Thyroid gland (tissue), 4 donors: ENCODE measurements at places on chromosomes 11 and 22. TPM values are rescaled to one million over a fixed set of nuclear protein-coding genes. Genes with fewer than 3 reads are reported as not detected.

DNA sequence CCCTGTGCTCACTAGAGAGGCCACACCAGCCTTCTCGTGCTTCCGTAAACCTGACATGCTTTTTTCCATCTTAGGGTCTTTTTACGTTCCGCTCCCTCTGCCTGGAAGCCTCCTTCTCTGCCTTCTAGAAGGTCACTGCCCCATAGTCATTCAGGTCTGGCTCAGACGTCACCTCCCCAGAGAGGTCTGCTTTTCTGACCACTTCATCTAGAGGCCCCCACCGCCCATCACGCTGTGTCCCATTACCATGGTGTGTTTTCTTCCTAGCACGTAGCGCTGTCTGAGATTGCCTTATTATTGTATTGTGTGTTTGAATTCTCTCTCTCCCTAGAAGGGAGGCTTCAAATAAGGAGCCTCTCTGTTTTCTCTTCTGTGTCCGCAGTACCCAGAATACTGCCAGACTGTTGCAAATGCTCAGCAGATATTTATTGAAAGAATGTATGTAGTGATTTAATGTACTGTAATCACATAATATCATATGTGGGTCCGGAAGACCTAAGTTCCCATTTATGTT is 10.0 kb downstream of the TAB1 start:
- DNase-seq = no peak
- H3K36me3 ChIP-seq = no peaks in the 10 kb centered on the region
- H3K27ac ChIP-seq = no peak overlapping the region
- no peaks in the 10 kb centered on the region for H3K27me3 ChIP-seq
- no peak overlapping the region for H3K4me3 ChIP-seq

- H3K4me1 ChIP-seq = no peaks in the 10 kb centered on the region
- no peaks in the 10 kb centered on the region for H3K27me3 ChIP-seq
- no peak for DNase-seq
- no peak overlapping the region for H3K4me3 ChIP-seq
These were observed 34.3 kb upstream of the CFAP300 start for GRCh38 chr11:102012946-102013345.

DNA sequence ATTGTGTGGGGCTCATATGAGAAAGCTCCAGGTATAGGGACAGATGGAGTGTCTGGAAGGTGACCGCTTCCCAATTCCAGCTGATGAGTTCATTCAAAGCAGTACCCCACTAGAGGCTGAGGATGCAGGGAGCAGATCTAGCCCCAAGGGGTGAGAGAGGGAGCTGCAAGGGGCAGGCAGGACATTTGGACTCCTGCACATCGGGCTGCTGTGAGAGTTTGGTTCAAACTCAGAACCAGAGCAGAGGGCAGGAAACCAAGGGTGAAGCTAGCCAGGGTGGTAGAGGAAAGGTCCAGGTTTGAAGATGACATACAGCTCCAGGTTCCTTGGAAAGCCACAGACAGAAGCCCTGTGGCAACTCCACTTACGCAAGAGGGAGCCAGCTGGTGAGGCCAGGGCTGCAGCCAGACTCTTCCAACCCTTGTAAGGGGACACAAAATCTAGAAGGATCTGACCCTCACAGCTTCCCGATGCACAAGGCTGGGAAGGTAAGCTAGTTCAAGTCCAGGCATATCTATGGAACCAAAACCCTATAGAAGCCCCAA is 1.9 kb downstream of the CSNK2A3 start:
- DNase-seq = no peak
- no peak overlapping the region for H3K4me3 ChIP-seq
- H3K4me1 ChIP-seq = peaks cover 12% of the 10 kb centered on the region

THAP7 gene
- total RNA-seq = 66.0 TPM

WT1 gene
- total RNA-seq = not detected

DNA sequence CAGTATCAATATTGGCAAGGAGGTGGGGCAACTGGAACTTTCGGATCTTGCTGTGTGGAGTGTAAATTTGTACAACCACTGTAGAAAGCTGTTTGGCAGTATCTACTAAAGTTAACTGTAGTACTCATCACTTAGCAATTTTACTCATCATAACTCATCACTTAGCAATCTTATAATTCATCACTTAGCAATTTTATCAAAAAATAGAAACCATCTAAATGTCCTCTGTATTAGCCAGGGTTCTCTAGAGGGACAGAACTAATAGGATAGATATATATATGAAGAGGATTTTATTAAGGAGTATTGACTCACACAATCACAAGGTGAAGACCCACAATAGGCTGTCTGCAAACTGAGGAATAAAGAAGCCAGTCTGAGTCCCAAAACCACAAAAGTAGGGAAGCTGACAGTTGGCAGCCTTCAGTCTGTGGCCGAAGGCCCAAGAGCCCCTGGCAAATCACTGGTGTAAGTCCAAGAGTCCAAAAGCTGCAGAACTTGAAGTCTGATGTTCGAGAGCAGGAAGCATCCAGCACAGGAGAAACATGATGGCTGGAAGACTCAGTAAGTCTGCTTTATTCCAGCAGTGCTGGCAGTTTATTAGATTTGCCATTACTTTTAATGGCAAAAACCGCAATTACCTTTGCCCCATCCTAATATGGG is 92.9 kb upstream of the USP47 start:
- no peak overlapping the region for H3K4me3 ChIP-seq
- no peak overlapping the region for H3K27ac ChIP-seq
- H3K27me3 ChIP-seq = no peaks in the 10 kb centered on the region
- no peaks in the 10 kb centered on the region for H3K36me3 ChIP-seq
- no peak for DNase-seq
- no peaks in the 10 kb centered on the region for H3K4me1 ChIP-seq

OR2AG1 gene
- not detected for total RNA-seq

OR4A16 gene
- not detected for total RNA-seq

- H3K36me3 ChIP-seq = no peaks in the 10 kb centered on the region
- H3K4me1 ChIP-seq = peaks cover 46% of the 10 kb centered on the region
- no peak within 1 kb of the TSS for H3K4me3 ChIP-seq
- H3K27me3 ChIP-seq = no peaks in the 10 kb centered on the region
- peak; percentile 12 for DNase-seq
These were observed at the start of gene SERPIND1 for GRCh38 chr22:20773793-20774212. SERPIND1 (plus strand) TSS chr22:20774113; CDS start chr22:20779313, 5,200 bp downstream.

DNA sequence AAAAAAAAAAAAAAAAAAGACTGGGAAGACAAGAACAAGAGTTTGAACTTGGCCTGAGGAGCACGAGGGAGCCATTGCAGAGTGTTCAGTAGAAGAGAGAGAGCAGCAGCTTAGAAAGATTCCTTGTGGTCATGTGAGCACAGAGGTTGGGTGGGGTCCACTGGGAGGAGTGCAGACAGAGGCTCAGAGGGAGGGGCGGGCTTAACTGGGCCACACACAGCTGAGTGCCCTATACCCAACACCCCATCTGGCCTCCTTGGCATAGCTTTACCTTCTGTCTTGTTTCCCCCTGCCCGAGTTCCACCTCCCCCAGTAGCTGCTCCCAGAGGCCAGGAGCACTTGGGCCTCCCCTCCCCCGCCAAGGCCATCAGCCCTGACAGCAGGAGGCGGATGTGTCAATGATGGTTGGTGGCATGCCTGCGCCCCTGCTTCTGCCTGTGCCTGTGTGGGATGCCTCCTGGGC is 12.1 kb downstream of the C11orf86 start:
- no peaks in the 10 kb centered on the region for H3K36me3 ChIP-seq
- no peak overlapping the region for H3K4me3 ChIP-seq
- H3K4me1 ChIP-seq = no peaks in the 10 kb centered on the region
- no peak overlapping the region for H3K27ac ChIP-seq
- DNase-seq = no peak
- no peaks in the 10 kb centered on the region for H3K27me3 ChIP-seq

GRCh38 chr22:28429711-28430110 is 249.9 kb downstream of the TTC28 start:
- no peak for DNase-seq
- no peaks in the 10 kb centered on the region for H3K27me3 ChIP-seq
- no peaks in the 10 kb centered on the region for H3K36me3 ChIP-seq
- peaks cover 7% of the 10 kb centered on the region for H3K4me1 ChIP-seq
- H3K4me3 ChIP-seq = no peak overlapping the region

DNA sequence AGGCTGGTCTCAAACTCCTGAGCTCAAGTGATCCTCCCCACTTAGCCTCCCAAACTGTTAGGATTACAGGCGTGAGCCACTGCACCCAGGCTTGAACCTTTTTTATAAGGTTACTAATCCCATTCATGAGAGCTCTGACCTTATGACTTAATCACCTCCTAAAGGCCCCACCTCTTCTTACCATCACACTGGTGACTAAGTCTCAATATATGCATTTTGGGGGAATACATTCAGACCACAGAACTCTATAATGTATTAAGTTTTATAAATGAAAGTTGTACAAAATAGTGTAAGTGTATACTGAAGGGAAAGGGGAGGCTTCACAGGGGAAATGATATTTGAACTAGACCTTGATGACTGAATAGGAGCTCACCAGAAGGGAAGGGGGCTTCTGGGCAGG is 28.4 kb upstream of the RBFOX2 start:
- H3K4me1 ChIP-seq = no peaks in the 10 kb centered on the region
- no peaks in the 10 kb centered on the region for H3K27me3 ChIP-seq
- no peak overlapping the region for H3K27ac ChIP-seq
- no peaks in the 10 kb centered on the region for H3K36me3 ChIP-seq

DNA sequence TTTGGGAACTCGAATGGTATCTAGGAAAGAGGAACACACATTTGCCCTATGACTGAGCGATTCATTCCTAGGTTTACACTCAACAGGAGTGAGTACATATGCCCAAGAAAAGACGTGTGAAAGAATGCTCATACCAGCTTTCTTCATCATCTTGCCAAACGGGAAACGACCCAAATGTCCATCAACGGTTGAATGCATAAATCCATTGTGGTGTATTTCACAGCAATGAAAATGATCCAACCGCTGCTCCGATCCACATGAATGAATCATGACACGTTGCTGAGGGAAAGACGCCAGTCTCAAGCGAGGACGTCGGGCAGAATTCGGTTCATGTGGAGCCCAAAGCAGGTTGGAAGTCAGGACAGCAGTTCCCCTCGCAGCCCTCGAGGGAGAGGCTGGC is 71.5 kb downstream of the CYTH4 start:
- no peaks in the 10 kb centered on the region for H3K4me1 ChIP-seq
- no peak overlapping the region for H3K4me3 ChIP-seq
- H3K36me3 ChIP-seq = no peaks in the 10 kb centered on the region
- no peaks in the 10 kb centered on the region for H3K27me3 ChIP-seq

BRSK2 gene
- 1.1 TPM for total RNA-seq

GRCh38 chr22:46594947-46595298 is 25.3 kb upstream of the GRAMD4 start:
- no peaks in the 10 kb centered on the region for H3K36me3 ChIP-seq
- peak overlapping the region; percentile 65 for H3K27ac ChIP-seq
- DNase-seq = no peak

- no peaks in the 10 kb centered on the region for H3K36me3 ChIP-seq
- H3K27ac ChIP-seq = no peak overlapping the region
These were observed 29.6 kb downstream of the EHF start for GRCh38 chr11:34650528-34650927.

GRCh38 chr22:42926104-42926503 is 69.0 kb upstream of the ARFGAP3 start:
- no peaks in the 10 kb centered on the region for H3K27me3 ChIP-seq
- H3K27ac ChIP-seq = no peak overlapping the region
- H3K36me3 ChIP-seq = no peaks in the 10 kb centered on the region
- no peak overlapping the region for H3K4me3 ChIP-seq
- DNase-seq = no peak

TYR gene
- total RNA-seq = not detected

GRCh38 chr11:109362059-109362458 is 59.9 kb upstream of the C11orf87 start:
- H3K27me3 ChIP-seq = no peaks in the 10 kb centered on the region
- H3K4me1 ChIP-seq = no peaks in the 10 kb centered on the region
- H3K4me3 ChIP-seq = no peak overlapping the region
- H3K27ac ChIP-seq = no peak overlapping the region
- no peaks in the 10 kb centered on the region for H3K36me3 ChIP-seq
- no peak for DNase-seq

DNA sequence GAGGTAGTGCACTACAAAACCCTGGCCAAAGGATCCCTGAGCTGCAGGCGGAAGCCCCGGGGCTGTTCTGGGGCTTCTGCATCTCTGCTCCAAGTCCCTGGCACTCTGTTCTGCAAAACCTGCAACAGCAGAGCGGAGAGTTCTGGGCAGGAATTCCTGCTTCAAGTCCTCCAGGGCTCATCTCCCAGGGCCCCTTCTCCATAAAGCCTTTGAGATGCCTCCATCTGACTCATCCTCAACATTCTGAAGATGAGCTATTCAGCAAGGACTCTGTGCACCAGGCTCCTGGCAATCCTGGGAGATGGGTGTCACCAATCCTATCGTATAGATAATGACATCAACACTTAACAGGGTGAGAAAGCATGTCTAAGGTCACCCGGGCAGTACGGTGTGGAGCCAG is 19.3 kb downstream of the SYN3 start:
- no peaks in the 10 kb centered on the region for H3K36me3 ChIP-seq
- no peak overlapping the region for H3K4me3 ChIP-seq
- no peaks in the 10 kb centered on the region for H3K27me3 ChIP-seq
- H3K4me1 ChIP-seq = no peaks in the 10 kb centered on the region

DNA sequence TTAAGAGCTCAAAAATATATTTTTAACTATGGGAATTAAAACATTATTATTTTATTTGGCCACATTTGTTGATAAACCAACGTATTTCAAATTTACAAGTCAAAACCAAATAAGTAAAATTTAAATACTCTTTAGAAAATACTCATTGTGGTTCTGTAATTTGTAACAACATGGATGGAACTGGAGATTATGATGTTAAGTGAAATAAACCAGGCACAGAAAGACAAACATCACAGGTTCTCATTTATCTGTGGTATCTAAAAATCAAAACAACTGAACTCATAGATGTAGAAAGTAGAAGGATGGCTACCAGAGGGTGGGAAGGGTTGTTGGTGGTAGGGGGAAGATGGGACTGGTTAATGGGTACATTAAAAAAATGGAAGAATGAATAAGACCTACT is 50.8 kb downstream of the STK33 start:
- H3K4me3 ChIP-seq = no peak overlapping the region
- H3K27ac ChIP-seq = no peak overlapping the region
- DNase-seq = no peak

GRCh38 chr22:50705219-50705691 is 32.6 kb downstream of the SHANK3 start:
- H3K27ac ChIP-seq = no peak overlapping the region
- no peaks in the 10 kb centered on the region for H3K27me3 ChIP-seq
- H3K4me1 ChIP-seq = peaks cover 7% of the 10 kb centered on the region

ACR gene
- 0.27 TPM for total RNA-seq

- H3K27me3 ChIP-seq = no peaks in the 10 kb centered on the region
- no peak for DNase-seq
- no peaks in the 10 kb centered on the region for H3K4me1 ChIP-seq
These were observed 127.4 kb downstream of the PHF21B start for GRCh38 chr22:44882226-44882905.

CHADL gene
- total RNA-seq = 7.2 TPM

- no peaks in the 10 kb centered on the region for H3K36me3 ChIP-seq
- H3K27me3 ChIP-seq = no peaks in the 10 kb centered on the region
- DNase-seq = no peak
- H3K4me1 ChIP-seq = no peaks in the 10 kb centered on the region
- no peak overlapping the region for H3K27ac ChIP-seq
- H3K4me3 ChIP-seq = no peak overlapping the region
These were observed 196.9 kb downstream of the CSNK2A3 start for GRCh38 chr11:11155962-11156815.

GRCh38 chr11:60992842-60993409 is 21.4 kb downstream of the CD6 start:
- no peaks in the 10 kb centered on the region for H3K36me3 ChIP-seq
- peaks cover 15% of the 10 kb centered on the region for H3K4me1 ChIP-seq
- no peak overlapping the region for H3K27ac ChIP-seq
- no peak overlapping the region for H3K4me3 ChIP-seq
- DNase-seq = no peak
- no peaks in the 10 kb centered on the region for H3K27me3 ChIP-seq

TSGA10IP gene
- total RNA-seq = not detected

GRCh38 chr11:10490398-10491241 is 35.6 kb downstream of the AMPD3 start:
- no peaks in the 10 kb centered on the region for H3K36me3 ChIP-seq
- H3K27me3 ChIP-seq = no peaks in the 10 kb centered on the region
- no peak overlapping the region for H3K4me3 ChIP-seq
- H3K4me1 ChIP-seq = peaks cover 10% of the 10 kb centered on the region
- peak; percentile 78 for DNase-seq

RANGAP1 gene
- total RNA-seq = 36.8 TPM
